ENCODE measurements at places on chromosomes 2 and 18.
A peak's percentile ranks its signal among the peaks of the same experiment; 100 is the strongest.

DNA sequence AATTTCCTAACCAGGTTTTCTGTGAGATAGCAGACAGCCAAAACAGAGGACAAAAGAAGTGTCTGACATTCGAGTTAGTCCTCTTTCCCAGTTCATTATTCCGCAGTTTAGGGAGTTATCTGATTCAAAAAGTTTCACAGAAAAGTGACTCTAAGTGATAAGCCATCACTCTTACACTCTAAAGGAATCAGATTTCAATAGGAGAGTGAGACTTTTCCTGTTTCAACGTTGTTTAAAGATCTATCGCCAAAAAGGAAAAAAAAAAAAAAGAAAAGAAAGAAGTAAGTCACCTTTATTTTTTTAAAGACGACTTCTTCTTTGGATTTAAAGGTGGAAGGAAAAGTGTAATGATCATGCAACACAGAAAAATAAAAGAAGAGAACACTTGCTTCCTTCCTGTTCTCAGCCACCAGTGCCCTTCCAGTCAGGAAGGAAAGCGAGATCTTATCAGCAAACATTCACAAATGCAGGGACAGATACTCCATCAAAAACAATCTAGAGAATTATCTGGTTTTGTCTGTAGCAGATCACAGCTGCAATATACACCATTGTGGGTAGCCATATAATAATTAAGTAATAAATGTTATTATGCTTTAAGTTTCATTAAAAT lies 49.8 kb downstream of the TFPI start:
- no peak for DNase-seq

- no peak for DNase-seq
These were observed 322.3 kb upstream of the SETBP1 start for GRCh38 chr18:44358402-44358801.

GRCh38 chr2:43302182-43302960 lies 76.0 kb upstream of the ZFP36L2 start:
- DNase-seq = no peak

DNA sequence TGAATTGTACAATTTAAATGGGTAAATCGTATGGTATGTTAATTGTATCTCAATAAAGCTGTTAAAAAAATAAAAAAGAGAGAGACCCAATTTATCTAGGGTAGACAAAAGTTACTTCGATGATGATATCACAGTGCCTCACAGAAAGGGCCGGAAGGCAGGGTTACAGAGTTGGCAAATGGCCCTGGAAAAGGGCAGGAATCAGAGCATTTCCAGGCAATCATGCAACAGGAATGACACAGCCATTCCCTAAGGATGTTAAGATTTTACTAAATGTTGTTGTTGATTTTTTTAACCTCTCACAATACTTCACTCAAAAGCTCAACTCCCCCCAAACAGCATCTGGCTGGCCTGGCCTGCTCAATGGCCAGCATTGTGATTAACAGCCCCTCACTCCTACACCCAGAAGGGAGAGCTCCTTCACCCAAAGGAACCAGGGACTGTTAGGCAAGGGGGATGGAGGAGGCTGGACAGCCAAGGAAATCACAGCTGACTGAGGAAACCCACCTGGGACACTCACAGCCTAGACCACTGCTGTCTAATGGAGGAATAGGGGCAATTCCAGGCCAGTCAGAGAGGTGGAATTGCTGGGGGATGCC lies 7.7 kb upstream of the SP100 start:
- DNase-seq = no peak

DNA sequence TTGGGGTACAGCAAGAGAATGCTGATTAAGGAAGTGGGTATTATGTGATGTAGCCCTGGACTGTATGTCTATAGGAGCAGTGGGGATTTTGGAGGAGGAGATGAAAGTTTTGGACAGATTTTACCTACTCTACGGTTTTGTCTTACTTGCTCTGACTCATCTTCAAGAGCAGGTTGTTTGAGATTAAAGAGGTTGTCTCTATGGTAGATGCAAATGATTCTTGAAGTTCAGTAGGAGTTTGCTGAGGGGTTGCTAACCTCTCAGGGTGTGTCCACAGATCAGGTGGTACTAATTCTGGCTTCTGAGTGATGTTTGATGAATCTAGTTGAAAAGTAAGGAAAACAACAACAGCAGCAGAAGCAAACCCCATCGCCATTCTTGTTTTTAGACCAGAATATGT lies 9.7 kb upstream of the SERPINB12 start:
- DNase-seq = no peak

DNA sequence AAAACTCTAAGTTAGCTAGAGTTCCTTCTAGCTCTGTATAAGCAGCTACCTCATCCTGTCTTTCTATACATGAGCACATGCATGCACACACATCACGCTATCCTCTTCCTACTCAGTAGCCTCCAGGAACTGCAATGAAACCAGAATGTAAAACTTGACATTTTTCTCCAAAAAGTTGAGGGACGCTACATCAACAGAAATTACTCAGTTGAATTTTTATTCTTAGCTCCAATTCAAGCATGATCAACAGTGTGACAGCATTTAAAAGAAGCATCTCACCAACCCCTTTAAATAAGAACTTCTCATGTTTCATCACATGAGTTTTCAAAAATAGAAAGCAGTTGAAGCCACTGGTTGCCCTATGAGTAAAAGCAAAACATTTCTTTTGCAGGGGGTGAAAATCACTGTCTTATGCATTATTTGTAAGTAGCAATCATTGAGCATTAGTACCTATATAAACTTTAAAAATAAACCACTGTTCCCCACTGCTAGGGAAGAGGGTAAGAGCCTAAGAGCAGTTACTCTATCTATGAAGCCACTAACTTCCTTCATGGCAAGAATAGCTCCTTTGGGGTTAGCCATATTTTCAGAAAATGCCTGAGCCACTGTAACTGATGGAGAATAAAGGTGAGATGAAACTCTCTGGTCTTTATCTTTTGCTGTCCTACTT lies 77.9 kb upstream of the ARL5A start:
- no peak for DNase-seq

- DNase-seq = no peak
These were observed 136.3 kb downstream of the TNS1 start for GRCh38 chr2:217866457-217866856.

GRCh38 chr2:160343404-160343803 lies 143.3 kb upstream of the ITGB6 start:
- DNase-seq = no peak

DNA sequence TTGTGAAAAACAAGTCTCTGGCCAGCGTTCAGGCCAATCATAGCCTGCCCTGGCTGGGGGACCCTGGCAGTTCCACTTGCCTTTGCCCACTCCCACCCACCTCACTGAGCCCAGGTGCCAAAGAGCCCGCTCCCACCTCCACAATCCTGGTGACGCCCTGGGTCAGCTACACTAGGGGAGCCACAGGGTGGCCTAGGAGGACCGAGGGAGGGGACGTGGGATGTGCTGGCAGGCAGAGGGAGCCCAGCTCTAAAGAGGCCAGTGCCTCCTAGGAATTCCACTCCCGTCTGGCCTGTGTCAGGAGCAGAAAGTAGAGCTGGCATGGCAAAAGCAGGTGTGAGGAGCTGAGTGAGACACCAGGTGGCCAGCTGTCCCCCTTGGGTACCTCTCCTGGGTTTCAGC lies 49.3 kb downstream of the TNS1 start:
- peak; percentile 45 for DNase-seq

- DNase-seq = no peak
These were observed 141.3 kb upstream of the SLC1A4 start for GRCh38 chr2:64847930-64848329.

- no peak for DNase-seq
These were observed 124.1 kb upstream of the NOSTRIN start for GRCh38 chr2:168678153-168678853.

DNA sequence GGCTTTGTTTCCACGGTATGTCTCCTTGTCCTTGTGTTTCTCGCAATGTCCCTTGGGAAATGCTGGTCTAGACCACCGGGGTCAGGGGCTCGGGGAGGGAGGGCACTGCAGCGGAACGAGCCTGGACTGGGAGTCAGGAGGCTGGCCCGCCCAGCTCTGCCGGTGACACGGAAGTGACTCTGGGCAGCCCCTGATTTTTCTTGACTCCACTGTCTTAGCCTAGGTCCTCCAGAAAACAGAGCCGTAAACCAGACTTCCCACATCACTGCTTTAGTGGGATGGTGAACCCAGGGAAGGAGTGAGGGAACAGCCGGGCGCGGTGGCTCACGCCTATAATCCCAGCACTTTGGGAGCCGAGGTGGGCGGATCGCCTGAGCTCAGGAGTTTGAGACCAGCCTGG lies 144.2 kb downstream of the ASB1 start:
- DNase-seq = no peak

- DNase-seq = peak; percentile 32
These were observed 669 bp upstream of the PIKFYVE start for GRCh38 chr2:208265371-208265800.

DNA sequence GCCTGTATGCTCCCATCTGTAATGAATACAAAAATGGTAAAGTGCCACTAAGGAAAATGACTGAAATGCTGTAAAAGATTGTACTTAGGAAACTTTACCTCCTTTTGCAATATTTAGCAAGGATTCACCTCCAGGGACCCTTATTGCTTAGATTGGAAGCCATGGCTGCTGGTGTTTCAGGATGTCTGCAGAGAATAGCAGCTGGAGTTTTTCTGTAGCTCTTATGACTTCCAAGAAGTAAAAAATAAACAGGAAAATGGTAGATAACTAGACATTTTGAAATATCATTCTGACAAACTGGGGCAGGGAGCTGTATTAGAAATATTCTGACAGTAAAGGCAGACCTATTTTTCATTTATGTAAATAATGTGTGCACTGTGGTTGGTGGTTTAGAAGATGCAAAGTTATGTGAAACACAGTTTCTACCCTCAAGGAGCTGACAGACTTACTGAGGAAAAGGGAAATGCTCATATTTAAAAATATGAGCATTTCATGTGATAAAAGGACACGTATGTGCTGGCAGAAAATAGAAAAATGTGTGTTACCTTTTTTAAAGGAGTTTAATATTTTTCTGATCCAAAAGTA lies 224.9 kb upstream of the BOD1L2 start:
- DNase-seq = no peak

DNA sequence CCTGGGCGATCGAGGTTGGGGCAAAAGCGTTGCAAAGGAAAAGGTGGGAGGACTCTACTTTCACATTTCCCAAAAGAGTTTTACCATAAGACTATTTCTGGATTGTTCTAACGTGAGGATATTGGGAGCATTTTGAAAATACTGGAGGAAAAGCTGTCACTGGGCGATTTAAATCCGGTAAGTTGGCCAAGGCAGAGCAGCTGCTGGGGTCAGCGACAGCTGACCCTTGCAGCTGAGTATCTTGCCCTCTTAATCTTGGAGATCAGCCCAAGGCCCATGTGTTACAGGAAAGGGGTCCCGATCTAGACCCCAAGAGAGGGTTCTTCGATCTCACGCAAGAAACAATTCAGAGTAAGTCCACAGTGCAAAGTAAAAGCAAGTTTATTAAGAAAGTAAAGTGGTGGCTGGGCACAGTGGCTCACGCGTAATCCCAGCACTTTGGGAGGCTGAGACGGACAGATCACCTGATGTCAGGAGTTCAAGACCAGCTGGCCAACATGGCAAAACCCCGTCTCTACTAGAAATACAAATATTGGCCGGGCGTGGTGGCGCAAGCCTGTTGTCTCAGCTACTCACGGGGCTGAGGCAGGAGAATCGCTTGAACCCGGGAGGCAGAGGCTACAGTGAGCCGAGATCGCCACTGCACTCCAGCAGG lies 964 bp upstream of the ST3GAL5 start:
- DNase-seq = peak; percentile 47

- no peak for DNase-seq
These were observed 35.3 kb downstream of the KLHL29 start for GRCh38 chr2:23420091-23420839.

DNA sequence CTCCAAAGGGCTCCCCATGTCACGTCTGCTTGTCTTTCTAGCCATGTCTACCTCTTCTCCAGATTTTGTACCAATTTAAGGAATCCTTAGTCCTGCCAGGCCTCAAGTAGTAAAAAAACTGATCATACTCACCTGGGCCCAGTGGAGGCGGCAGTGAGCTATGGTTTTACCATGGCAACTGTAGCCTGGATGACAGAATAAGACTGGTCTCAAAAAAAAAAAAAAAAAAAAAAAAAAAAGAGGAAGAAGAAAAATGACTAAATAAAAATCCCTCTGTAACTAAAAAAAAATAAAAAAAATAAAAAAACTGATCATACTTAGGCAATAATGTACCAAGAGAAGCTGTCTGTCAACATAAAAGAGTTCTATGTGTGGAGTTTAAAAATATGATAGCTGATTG lies 221.6 kb downstream of the NR4A2 start:
- no peak for DNase-seq

DNA sequence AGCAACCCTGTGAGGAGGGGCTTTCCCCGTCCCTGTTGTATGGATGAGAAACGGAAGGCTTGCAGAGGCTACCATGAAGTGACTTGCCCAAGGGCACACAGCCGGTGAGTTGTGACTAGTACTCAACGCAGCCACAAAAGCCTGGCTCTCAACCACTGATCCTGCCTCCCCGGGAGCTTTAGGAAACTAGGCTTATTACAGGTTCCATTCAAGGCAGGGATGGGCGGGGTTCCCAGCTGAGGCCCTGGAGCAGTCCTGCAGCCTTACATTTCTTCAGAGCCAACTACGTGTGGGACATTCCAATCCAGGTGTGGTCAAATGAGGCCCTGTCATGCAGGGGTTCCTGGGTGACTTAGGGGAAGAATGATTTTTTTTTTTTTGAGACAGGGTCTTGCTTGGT lies 59.6 kb downstream of the MEX3C start:
- no peak for DNase-seq

GRCh38 chr2:169734169-169734847 lies 676 bp downstream of the KLHL23 start:
- peak; percentile 46 for DNase-seq

DNA sequence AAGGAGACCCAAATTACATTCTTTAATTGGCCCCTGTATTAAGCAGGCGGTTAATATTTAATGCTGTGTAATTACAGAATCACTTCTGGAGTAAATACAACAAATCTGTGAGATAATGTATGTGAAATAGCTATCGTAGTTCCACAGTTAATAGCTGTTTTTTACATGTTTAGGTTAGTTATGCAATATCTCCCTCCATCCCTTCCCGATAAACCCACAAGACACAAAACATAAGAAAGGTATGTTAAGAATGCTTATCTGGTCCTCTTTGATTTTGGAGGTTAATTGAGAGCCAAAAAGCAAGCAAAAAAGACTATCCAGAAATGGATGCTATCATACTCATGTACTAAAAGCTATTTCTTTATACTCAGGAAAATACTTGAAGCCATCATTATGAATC lies 49.1 kb downstream of the ZNF638 start:
- no peak for DNase-seq

- no peak for DNase-seq
These were observed 98.0 kb downstream of the RND3 start for GRCh38 chr2:150389447-150389846.

DNA sequence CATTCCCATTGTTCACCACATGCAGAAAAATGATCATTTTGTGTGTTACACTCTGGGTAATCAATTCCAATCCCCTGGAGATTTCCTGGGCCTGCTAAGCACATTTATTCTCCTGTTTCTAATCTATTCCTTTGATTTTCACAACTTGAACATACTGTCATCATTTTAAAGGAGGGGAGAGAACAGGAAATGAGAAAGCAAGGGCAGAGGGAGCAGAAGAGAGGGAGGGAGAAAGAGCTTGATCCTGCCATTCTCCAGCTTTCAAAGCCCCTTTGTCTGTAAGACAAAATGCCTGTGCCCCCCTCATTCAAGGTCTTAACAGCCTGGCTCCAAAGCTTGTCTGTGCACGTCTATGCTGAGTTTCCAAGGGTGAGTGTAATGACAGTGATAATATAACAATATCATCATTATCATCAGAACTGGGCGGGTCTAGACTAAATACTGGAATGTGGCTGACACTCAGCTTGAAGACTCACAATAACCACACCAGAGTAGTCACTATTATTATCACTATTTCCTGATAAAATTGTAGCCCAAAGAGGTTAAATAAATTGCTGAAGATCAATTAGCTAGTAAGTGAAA lies 164.4 kb upstream of the KLHL29 start:
- no peak for DNase-seq

- no peak for DNase-seq
These were observed 206.9 kb upstream of the FSIP2 start for GRCh38 chr2:185531721-185532120.
